ENCODE measurements at places on chromosomes 1 and 21.

DNA sequence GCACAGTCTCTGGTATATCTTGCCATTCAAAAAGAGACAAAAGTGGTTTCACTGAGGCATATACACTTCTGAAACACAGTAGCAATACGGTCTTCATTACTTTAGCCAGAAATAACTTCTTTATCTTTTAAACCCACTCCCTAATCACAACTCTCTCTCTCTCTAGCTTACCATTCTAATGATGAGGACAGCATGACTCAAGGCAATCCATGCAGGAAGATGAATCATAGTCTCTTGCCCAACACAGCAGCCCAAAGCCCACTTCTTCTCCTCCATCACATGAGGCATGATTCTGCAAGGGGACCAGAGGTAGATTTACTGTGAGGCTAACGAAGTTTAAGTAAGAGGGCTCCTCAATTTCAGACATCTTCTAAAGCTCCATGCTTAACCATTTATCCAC, 285.0 kb upstream of the NR5A2 start:
- no peak for DNase-seq

DNA sequence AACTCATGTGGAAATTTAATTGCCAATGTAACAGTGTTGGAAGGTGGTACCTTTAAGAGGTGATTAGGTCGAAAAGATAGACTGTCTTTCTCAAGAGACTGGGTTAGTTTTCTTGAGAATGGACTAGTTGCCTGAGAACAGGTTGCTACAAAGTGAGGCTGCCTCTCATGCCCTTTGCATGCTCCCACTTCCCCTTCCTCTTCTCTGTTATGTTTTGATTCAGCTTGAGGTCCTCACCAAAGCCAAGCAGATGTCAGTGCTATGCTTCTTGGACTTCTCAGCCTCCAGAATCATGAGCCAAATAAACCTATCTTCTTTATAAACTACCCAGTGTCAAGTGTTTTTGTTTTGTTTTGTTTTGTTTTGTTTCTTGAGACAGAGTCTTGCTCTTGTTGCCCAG, 187.0 kb upstream of the RUNX1 start:
- no peak for DNase-seq

DNA sequence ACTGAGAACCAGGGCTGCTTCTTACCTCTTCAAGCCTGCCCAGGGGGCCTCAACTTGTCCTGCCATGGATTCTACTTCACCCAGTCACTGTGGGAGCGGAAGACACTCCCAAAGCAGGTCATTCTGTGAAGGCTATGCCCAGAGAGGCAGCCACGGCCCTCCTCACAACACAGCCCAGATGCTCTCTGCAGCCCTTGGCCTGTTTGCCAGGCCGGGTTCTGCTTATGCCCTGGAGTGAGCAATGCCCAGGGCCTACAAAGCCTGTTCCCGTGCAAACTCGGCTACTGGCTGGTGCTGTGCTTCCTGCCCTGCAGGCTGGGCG, 33.8 kb upstream of the SLC30A1 start:
- DNase-seq, result no peak

DNA sequence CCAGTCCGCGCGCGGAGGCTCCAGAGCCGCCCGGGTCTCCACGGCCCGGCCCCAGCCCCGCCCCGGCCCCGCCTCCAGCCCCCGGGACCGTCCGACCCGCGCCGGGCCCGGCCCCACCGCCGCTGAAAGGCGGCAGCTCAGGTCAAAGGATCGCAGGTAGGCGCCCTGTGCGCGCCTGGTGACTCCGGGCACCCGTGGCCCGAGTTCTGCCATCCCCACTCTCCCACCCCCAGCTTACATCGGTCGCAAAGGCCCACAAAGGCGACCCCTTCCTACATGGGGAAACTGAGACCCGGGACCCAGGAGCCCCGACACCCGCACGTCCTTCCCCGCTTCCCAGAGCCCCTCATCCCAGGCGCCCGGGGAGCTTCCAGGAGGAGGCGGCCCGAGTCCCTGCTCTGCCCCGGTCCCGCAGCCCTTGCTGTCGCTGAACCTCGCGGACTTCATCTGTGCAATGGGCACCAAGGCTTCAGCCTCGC, at the start of gene TMEM200B:
TMEM200B (minus strand) TSS at position 17 of the 479 bp plus-strand sequence. CDS start 2,075 bp downstream, outside the sequence.
- no peak for DNase-seq

GRCh38 chr1:31683997-31684396, 19.8 kb downstream of the COL16A1 start:
- no peak for DNase-seq

GRCh38 chr21:38774152-38774551, 31.6 kb upstream of the ETS2 start:
- DNase-seq, result no peak

DNA sequence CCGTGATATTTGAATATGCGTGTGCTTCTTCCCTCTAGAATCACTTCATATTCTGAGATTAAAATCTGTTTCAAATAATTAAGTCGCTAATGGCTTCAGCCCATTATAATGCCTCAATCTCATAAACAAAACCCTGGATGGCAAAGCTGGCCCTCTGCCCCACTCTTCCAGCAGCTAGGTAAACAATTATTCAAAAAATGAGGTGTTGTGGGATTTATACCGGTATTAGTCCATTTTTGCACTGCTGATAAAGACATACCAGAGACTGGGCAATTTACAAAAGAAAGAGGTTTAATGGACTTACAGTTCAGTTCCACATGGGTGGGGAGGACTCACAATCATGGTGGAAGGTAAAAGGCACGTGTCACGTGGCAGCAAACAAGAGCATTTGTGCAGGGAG, 510.4 kb upstream of the ADGRL2 start:
- DNase-seq, result no peak

- DNase-seq, result no peak
Observed at GRCh38 chr1:109094871-109095270, 4.3 kb downstream of the TMEM167B start.

DNA sequence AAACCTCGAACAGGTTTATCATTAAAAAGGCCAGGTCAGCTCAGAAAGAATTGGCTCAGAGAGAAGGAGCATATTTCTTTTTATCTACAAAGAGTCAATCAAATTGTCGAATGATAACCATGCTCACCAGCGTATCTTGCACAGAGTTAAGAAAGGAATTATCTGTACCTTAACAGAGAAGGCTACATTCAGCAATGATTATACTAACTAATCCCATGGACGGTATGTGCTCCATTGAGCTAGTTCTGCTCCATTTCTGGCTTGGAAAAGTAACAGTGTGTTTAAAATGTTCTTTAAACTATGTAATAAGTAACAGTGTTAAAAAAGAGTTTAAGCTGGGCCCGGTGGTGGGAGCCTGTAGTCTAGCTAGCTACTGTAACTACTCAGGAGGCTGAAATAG, 4.2 kb downstream of the UBR4 start:
- no peak for DNase-seq

DNA sequence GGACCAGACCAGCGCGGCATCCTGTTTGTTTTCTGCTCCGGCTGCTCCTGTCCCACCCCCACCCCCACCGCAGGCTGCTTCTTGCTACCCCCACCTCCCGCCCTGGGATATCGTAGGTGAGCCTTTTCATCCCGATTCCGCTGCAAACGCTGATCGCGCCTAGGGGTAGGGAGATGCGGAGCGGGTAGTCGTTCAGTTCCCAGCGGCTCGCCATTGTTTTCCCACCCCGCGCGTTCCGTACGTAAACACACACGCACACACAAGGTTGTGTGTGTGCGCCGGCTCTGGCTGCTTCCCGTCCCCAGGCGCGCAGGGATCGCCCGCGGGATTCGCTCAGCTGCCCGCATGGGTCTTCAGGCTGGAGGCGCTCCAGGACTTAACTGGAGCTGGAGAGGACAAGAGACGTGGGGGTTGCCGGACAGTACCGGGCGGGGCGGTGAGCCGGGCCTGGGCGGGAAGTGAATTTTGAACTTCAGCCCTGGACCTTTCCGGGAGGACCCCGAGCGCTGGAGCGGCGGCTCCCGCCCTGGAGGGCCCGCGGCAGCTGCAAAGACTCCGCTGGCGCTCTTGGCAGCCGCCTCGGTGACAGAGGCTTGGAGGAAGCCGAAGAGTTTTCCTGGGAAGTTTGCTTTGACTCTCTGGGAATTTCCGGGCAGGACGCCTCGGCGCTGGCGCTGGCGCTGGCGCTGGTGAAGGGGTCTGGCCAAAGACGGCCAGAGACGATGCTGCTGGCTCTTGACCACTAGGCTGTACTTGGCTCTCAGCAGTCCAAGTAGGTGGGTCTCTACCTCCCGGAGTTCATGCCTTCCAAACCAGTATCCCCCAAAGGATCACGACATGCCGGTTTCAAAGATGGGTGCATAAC, 1.6 kb downstream of the SOX13 start:
- DNase-seq, result no peak

GRCh38 chr1:168312718-168313604, 32.3 kb downstream of the TBX19 start:
- no peak for DNase-seq

- no peak for DNase-seq
Observed at GRCh38 chr1:23638188-23638619, 53.4 kb upstream of the RPL11 start.

GRCh38 chr1:21261551-21262292, 28.5 kb downstream of the ECE1 start:
- DNase-seq, result no peak

DNA sequence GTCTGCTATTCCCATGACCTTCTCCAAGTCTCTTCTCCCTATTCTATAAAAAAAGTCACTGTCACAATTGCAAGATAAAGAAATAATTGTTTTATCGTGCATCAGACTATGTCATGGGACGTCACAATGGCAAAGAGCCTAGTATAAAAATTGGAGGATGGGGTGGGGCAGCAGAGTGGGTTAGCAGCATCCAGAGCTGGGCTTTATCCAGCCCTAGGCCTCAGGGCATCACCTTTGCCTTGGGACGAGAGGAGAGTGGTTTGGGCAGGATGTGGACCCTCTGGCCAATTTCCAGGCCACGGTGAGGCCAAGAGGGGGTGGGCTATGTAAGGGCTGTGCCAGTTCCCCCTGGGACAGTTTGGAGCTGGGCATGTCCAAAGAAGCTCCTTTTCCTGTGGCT, 25.7 kb downstream of the WNT4 start:
- DNase-seq, result no peak

DNA sequence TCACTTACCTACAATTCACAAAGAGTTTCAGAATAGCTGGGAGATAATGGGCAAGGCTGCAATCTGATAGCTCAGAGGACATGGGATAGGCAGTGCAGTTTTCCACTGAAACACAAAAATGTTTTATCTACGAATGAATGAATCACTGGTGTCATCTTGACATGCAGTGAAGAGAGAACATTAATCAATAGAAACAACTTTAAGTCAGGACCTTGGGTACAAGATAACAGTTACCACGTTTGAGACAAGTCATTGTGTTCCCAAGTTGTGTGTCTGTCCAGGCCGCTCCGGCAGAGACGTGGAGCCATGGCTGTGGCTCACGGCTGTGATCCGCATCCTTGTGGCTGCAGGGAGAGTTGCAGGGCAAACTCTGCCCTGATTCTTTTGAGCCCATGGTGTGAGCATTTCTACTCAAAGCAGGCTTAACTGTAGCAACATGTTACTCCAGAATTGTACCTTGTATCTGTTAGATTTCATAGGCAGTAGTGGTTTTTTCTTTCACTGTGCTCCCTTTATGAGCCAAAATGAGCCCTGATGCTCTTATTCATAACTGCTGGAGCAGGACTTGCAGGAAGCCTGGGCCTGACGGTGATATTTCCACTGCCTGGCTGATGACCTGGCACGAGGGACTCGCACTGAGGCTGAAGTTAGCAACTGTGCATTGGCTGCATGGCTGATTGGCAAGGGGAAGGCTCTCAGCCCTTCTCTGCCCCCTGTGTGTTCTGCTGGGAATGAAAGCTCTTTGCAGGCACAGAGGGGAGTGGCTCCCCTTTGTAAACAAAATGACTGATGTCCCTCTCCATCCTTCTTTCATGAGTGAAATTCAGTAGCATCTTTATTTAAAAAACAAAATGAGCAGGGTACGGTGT, 465.2 kb downstream of the AJAP1 start:
- no peak for DNase-seq

DNA sequence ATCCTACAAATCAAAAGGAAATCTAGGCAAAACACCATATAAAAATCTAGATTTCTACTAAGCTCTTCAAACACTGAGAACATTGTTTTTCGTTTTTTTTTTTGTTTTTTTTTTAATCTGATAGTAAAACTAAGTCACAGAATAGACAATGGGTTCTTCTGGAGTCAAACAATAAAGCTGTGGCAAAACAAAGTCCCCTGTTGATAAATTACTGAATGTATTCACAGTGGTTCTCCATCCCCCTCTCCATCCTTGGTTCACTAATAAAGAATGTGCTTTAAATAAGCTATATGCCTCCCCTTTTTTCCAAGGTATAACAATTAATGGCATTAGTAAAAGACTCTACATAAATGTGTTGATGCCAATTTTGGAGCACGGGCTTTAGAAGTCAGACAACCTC, 16.7 kb upstream of the ATP1B1 start:
- no peak for DNase-seq

DNA sequence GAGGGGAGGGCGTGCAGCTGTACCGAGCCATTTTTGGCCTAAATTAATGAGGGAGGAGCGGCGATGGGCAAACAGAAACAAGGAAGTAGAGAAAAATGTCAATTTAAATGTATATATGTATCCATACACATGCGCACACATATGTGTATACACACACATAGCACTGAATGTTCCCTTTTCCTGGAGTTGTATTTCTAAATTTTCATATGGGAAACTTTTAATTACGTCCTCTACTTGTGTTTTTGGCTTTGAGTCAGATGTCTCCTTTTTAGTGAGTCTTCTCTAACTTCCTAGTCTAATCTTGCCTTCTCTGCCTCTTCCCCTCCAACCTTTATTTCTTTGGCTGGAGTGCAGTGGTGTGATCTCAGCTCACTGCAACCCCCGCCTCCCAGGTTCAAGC, 15.4 kb upstream of the CYYR1 start:
- DNase-seq, result no peak

- no peak for DNase-seq
Observed at GRCh38 chr1:213994888-213995287, 7.1 kb downstream of the PROX1 start.

DNA sequence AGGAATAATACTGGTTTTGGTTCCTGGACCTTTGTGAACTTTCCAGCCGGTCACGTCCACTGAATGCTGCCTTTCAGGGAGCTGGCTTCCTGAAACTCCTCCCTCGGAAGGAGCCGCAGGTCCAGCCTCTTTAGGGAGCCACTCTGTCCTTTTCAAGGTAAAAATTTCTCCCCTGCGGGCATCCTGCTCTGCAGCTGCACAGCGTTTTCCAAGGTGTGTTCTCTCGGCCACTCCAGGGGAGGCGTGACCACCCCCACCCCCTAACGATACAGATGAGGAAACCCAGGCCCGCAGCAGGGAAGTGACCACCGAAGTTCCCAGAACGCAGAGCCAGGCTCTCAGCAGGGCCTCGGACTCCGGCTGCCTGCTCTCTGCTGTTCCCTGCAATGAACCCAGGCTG, 21.5 kb downstream of the PADI2 start:
- DNase-seq, result no peak

GRCh38 chr1:84845357-84845756, 47.6 kb downstream of the LPAR3 start:
- DNase-seq, result no peak

- DNase-seq, result no peak
Observed at GRCh38 chr1:84247425-84248220, 53.9 kb upstream of the SAMD13 start.

DNA sequence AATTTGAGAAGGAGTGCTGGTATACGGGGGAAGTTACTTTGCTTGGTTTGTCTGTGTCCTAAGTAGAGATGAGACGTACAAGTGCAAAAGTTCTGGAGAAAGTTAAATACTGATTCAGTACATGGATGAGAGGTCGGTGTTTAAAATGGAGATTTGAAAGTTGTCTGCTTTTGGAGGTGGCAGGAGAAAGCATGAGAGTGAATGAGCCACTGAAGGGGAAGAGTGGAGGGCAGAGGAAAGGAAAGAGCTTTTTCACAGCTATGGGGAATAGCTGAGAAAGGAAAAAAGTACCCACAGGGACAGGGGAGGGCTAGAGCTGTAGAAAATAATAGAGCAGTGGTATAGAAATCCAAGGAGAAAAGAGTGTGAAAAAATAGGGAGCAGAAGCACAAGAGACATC, 18.1 kb upstream of the CGN start:
- no peak for DNase-seq

- DNase-seq, result no peak
Observed at GRCh38 chr1:85146972-85147359, 53.9 kb downstream of the SYDE2 start.

Data from iPS DF 19.7 (cell line).